ENCODE measurements at places on chromosomes 12 and 14.

GRCh38 chr12:52280796-52281560 is 6.5 kb downstream of the KRT86 start:
- no peak for DNase-seq

DNA sequence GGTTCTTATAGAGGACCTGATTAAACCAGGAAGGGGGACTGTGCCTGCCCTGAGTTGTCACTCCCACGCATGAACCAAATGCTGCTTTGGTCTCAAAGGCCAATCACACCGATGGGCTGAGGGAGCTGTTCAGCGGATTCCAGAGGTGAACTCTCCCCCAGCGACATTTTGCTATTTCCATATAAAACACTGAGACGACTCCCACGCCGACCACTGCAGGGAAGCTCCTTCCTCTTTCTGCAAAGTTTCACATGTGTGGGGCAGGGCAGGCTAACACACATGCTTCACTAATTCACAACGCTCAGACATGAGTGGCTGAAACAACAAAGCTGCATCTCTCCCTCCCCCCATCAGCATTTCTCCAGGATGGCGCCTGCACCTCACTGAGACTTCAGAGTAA is 37.8 kb upstream of the TMEM132D start:
- no peak for DNase-seq

DNA sequence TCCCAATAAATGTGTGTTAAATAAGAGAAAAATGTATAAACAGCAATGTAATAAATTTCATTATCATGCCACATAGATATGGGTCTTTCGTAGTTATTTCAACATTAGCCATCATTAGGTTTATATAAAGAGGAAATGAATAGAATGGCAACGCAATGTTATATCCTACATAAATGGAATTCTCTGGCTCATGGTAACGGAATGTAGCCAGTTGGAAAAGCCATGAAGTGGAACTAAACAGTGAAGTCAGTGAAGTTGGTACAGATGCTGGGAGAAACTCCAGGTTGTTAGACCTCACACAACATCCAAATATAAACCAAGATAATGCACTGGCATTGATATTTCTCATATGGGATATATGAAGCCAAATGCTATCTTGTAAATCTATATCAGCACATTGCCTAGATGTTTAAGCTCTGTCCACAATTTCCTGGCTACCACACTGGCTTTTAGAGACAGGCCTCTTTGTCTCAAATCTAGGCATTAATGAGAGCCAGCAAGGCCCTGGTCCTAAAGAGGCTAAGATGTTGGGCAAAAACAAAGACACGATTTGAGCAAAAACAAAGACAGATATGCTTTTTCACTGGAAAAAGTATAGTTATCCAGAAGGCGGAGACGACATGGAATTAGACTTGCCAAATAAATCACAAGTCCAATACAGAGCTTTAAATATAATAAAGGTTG is 861.0 kb downstream of the RPS29 start:
- DNase-seq: no peak

- no peak for DNase-seq
Measured at GRCh38 chr12:95978351-95978750, 17.8 kb downstream of the HAL start.

- no peak for DNase-seq
Measured at GRCh38 chr12:124833693-124834122, 30.0 kb downstream of the SCARB1 start.

GRCh38 chr12:9122091-9122609 is 6.4 kb upstream of the A2M start:
- DNase-seq: no peak

- no peak for DNase-seq
Measured at GRCh38 chr12:99053616-99054362, 408.7 kb downstream of the APAF1 start.

DNA sequence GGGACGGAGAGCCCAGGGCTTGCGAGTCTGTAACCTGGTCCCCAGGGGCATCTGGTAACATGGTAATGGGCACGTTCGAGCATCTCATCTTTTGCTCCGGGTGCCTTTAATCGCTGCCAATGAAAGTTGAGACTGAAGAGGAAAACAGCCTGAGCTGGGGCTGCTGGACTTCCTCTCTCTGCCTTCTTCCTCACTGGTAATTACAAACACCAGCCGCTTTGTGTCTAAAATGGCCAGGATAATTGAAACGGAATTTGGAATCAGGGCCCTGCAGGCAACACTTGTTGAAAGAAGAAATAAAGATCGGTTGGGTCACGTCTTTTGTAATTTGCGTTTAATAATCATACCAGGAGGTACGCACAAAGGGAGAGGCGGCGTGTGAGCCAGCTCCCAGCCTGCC is 51.5 kb upstream of the GPATCH2L start:
- DNase-seq: no peak

GRCh38 chr12:19880721-19881120 is 441.4 kb downstream of the AEBP2 start:
- no peak for DNase-seq

DNA sequence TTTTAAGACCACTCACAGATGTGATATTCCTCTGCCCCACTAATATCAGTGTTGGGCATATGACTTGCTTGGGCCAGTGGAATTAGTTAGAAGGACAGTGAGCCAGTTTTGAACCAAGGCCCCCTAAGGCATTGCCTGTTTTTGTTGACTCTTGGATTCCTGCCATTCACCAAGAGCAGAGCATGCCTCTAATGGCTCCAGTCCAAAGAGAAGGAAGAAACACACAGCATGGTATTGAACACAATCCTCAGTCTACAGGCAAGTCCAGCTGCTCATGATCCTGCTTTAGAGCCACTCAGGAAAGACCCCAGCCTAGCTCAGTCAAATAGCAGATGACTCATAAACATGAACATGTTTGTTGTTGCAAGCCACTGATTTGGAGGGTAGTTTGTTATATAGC is 1201.5 kb downstream of the BCL11B start:
- no peak for DNase-seq

DNA sequence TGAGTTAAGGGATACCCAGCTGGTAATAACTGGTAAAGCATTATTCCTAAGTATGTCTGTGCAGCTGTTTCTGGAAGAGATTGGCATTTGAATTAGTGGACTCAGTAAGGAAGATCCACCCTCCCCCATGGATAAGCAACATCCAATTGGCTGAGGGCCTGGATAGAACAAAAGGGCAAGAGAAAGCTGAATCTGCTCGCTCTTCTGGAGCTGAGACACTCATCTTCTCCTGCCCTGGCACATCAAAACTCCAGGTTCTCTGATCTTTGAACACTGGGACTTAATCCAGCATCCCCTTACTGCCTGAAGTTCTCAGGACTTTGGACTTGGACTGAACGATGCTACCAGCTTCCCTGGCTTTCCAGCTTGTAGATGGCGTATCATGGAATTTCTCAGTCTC is 63.1 kb upstream of the CNOT2 start:
- DNase-seq: no peak

DNA sequence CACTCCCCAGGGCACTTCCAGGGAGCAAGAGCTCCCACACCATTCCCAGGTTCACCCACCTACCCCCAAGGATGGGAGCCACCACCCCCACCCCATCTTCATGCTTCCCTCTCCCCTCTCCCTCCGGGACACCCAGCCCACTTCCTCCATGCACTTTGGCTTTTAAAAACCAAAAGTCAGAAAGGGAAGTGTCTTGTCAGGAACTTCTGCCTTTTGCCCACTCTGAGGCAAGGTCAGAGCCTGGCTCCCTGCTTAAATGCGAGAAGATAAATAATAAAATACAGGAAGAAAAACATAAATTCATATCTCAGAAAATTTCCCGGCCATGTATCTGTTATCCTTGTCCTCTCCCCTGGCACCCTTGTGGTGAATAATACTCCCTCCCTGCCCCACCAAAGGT is 81.6 kb downstream of the PTGER2 start:
- DNase-seq: no peak

- no peak for DNase-seq
Measured at GRCh38 chr14:73462815-73463214, 4.5 kb upstream of the NUMB start.

GRCh38 chr14:72717220-72717619 is 176.7 kb downstream of the DPF3 start:
- DNase-seq: no peak

GRCh38 chr14:78683981-78684380 is 513.8 kb downstream of the NRXN3 start:
- DNase-seq: no peak

- DNase-seq: no peak
Measured at GRCh38 chr12:87870493-87871460, 158.4 kb downstream of the C12orf50 start.

- no peak for DNase-seq
Measured at GRCh38 chr12:49655595-49656236, 32.4 kb downstream of the PRPF40B start.

- DNase-seq: no peak
Measured at GRCh38 chr12:104852896-104853295, 105.2 kb downstream of the SLC41A2 start.

DNA sequence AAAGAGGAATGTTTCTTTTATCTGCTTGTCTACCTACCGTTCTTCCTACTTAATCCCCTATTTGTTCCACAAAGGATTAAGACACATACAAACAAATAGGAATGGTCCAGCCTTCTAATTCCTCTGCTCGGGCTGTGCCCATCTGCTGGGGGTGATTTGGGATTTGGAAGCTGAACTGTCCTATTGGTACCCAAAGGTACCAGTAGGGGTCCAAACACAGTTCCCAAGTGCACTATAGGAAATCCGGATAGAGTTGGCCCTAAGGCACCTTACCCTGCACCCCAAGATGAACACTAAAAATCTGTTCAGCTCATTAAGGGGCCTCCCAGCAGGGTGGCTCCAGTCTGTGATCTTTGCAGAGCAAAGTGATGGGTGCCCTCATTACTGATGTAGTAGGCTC is 566.9 kb downstream of the NRXN3 start:
- no peak for DNase-seq

DNA sequence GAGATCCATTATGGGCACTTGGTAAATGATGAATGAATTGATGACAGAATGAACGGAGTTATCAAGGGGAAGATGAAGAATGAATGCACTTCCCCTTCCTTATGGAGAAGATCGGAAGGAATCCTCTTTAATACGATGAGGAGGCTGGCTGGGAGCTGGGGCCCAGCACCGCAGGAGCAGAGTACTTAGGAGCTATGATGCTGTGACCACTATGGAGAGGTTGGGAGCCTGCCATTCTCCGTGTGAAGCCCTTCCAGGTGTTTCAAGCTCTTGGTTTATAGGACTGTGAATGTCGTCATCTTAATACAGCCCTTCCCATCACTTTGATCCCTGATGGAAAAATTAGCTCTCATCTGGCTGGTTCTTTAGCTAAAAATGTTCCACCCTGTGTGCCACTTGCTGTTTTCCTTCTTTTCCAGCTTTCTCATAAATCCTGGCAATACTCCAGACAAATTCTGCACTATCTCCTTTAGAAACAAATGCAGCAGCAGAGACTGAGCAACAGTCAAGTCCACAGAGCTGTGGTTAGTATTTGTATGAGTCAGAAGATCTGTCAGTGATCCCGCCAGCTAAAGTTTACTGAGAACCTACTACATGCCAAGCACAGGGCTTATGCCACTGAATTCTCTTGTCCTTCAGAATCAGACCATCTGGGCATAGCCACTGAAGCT is 263.1 kb upstream of the CRY1 start:
- no peak for DNase-seq

DNA sequence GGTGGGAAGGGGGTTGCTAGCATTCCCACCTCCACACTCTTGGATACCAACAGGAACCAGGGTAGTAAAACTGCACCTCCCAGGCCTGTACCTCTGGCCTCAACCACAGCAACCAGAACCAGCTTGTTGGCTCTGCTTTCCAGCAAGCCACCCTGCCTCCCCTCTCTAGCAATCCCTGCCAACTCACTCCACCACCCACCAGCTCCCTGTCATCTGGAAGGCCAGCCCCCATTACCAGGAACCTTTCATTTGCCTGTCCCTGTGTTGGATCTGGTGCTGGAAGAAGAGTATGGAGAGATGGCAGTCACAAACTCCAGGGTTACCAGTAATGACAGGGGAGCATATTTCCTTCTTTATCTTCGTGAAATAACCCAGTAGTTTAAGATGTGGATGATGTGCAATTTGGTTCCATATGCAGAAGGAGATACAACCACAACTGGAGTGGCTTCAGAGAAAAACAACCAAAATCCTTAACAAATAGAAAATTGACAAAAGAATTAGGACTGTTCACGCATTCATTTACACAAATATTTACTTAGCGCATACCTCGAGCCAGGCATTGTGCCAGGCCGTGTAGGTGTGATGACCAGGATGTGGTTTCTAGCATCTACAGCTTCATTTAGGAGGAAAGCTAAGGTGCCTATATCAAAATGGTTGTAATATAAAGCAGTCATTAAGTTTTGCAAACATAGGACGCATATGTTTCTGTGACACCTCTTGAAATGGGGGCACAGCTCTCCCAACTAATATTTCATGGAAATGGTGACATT is 3.4 kb downstream of the B4GALNT3 start:
- DNase-seq: no peak

- DNase-seq: no peak
Measured at GRCh38 chr12:92035477-92035876, 110.2 kb downstream of the BTG1 start.

GRCh38 chr12:49487605-49488004 is 51.2 kb upstream of the KCNH3 start:
- no peak for DNase-seq

DNA sequence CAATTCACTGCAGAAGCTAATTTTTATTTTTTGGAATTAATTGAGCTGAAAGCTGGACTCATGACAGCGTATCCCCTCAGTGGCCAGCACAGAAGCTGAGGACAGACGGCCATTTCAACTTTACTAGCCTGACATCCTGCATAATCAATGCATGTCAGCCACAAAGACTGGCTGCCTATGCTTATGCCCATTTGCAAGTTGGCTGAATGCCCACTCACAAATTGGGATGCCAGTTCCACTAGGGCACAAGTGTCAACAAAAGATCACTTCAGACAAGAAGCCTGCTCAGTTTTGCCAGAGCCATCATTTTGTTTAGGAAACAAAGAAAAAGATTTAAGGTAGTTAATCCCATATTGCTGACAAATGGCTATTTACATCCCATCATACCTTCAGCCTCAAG is 417.6 kb downstream of the NOVA1 start:
- no peak for DNase-seq

All from stimulated activated CD8-positive, alpha-beta memory T cell treated with anti-CD3 and anti-CD28 coated beads, Interleukin-15, amount 100 ng/mL, for 4 hours (primary cell).